ENCODE measurements at places on chromosomes 7 and 10.

GRCh38 chr7:131642429-131642828 lies 86.0 kb upstream of the PODXL start:
- DNase-seq, result no peak

- no peak for DNase-seq
Measured at GRCh38 chr7:157013602-157014549, 3.4 kb upstream of the MNX1 start.

GRCh38 chr10:127787873-127788272 lies 50.9 kb downstream of the FOXI2 start:
- DNase-seq, result no peak

DNA sequence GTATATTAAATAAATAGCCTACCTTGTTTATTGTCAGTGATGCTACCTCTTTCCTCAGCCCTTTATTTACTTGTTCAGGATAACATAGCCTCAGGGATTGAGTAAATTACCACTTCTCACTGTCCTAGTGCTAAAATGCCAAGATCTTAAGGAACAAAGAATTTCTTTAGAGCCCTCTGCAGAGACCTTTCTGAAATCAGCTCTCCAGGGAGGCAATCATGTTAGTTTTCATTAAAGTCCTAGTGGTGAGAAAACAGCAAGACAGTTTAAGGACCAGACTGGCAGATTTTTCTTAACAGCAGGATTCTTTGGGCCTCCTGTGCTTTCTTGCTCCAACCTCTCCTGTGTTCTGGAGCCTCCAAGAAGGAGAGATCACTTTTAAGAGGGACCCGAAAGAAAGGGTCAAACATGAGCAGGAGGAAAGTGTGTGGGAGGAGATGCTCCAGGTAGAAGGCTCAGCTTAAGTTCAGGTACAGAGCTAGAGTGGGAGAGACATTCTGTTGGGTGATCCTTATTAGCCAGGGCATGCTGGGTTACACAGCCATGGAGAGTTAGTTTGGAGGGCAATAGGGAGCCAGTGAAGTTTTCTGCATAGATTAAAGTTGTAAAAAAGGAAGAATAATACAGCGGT lies 1.2 kb upstream of the PLCE1 start:
- DNase-seq, result no peak

DNA sequence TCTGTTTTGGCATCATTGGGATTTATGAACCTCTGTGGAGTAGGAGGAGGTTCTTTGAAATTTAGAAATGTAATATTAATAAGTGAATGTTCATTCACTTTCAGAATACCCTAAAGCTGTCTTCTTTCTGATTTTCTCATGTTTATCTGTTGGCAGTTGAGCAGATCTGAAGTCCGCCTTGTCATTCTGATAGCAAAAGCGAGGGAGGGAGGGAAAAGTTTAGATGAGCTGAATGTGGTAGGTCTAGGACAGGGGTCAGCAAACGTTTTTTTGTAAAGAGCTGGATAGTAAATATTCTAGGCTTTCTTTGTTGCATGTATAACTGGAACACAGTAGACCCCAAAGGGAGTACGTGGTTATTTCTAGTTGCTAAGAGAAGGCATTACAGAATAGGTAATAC lies 94.4 kb upstream of the GATA3 start:
- DNase-seq, result no peak

All from central memory CD4-positive, alpha-beta T cell (primary cell).